Activated CD4-positive, alpha-beta T cell treated with anti-CD3 and anti-CD28 coated beads, Interleukin-2, amount 50 U/mL, for 48 hours (primary cell): ENCODE measurements at places on chromosomes 3 and 15.

- no peak for DNase-seq
These were observed 100.4 kb downstream of the DGKG start for GRCh38 chr3:186261638-186262037.

GRCh38 chr15:63599401-63600000 is 2.3 kb downstream of the FBXL22 start:
- DNase-seq: peak; percentile 50

DNA sequence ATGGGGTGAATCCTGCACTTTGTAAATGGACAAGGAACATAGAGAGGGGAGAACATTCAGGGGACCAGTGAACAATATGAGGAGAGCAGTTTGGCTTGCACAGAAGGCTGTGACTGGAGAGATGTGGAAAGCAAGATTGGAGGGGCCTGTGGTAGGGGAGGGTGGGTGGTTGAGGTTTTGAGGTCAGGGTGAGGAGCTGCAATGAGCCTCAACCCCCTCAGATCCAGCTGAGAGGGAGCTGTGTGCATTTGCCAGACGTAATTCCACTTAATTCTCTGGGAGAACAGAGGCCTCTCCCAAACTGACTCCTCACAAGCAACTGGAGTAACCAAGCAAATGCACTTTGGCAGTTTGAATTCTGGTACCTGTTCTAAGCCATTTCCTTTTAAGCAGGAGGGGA is 253.1 kb upstream of the TRIM42 start:
- no peak for DNase-seq

DNA sequence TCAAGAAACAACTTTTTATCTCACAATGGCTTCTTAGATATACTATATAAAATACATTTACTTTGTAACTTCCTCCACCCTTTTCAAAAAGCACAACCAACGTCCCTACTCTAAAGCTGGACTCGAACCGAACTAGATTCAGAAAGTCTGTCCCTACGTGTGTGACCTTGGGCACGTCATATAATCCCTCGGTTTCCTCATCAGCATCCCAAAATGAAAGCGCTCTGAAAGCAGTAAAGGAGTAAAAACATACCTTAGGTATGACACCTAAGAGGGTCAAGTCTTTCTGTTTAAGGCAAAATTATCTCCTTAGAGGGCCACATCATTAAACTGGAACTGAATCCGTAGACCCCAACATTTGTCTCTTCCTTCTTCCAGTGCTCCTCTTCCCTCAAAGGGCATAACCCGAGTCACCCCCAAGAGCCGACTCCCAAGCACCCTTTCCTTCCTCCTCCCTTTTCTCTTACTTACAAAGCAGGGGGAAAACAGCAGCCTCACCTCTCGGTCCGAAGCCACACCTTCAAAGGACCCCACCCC is 663 bp downstream of the PDCD10 start:
- no peak for DNase-seq

GRCh38 chr15:93527374-93528050 is 438.5 kb upstream of the RGMA start:
- no peak for DNase-seq

DNA sequence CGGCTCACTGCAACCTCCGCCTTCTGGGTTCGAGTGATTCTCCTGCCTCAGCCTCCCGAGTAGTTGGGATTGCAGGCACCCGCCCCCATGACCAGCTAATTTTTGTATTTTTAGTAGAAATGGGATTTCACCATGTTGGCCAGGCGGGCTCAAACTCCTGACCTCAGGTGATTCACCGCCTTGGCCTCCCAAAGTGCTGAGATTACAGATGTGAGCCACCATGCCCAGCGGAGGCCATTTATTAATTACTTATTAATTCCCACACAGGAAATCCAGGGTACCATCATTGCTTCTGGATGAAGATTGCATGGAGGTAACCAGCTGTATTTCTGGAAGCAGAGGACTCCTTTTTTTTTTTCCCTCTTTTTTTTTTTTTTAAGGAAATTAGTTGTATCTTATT is 37.8 kb downstream of the MAP4 start:
- DNase-seq: no peak

- DNase-seq: no peak
These were observed 260.6 kb upstream of the MME start for GRCh38 chr3:154819491-154819890.

DNA sequence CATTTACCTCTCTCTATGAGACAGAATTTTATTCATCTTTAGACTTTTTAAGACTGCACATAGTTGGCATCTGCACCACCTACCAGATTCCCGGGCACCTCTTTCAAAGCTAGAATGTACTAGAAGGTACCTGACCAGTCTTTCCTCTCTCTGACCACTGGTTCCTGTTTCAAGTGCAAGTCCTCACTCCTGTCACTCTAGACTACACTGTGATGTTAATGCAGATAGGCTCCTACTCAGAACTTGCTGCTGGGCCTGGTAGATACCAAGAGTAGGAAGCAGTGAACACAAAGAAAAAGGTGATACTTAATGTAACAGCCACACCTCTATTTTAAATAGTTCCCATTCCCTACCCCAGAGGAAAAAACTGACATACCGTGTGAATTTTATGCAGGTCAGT is 8.1 kb upstream of the TCAIM start:
- DNase-seq: no peak

- DNase-seq: no peak
These were observed 2.2 kb upstream of the MEIS2 start for GRCh38 chr15:37102305-37103162.

DNA sequence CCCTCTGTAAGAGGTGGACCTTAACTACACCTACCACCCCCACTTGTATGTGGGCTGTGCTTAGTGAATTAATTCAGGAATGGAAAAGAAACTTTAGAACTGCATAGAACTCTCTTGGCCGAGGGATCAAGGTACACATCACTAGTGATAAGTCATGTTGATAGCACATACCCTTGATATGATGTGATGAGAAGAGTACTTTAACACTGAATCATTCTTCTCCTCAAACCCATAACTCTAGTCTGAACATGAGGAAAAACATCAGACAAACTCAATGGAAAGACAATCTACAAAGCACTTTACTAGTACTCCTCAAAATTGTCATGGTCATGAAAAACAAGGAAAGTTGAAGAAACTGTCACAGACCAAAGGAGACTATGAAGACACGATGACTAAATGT is 87.6 kb downstream of the P2RY1 start:
- DNase-seq: no peak

DNA sequence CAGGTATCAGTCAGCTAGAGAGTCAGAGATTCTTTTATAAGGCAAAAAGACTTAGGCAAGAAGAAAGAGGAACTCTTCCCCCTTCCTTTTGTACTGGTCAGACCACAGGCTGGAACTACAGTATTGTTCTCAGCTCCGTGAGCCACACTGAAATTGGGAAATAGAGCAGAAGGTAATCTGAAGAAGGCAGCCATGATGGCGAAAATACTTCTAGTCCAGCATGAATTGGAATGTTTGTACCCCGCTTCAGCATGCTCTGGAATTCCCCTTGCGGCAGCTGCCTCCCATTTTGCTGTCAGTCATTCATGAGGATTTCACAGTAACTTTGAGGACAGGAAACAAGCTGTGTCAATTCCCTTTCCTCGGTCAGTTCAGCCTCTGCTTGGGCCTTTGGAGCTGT is 96.2 kb downstream of the CORO2B start:
- no peak for DNase-seq

DNA sequence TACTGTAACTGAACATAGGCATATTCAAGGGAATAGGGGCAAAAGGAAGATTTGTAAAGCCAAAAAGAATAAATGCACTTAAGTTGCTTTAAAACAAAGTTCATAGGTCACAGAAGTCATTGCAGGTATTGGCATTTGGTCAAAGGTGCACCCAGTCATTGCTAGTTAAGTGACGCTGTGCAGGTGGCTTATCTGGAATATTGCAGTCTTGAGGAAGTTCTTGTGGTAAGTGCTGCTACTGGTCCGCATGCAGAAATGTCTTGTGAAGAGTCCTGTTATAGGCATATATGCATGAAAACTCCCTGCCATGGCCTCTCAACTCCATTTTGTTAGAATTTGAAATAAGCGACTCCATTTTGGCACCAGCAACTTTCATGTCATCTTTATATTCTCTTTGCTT is 293.1 kb downstream of the GBE1 start:
- no peak for DNase-seq

DNA sequence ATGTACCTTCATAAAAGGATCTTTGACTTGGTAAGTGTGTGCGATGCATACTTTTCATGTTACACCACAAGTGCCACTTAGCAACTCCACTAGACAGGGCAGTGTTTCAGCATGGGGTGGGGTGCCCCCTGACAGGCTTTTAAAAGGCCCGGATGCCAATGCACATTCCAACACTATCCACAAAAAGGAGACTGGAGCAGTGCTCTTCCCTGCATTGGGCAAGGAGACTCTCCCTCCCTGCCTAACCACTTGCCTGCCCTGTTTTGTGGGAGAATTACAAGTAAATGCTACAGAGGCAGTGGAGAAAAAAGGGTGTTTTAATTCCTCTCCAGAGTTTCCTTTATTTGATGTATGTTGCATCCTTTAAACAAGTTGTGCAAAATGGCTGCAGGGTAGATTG is 1.7 kb upstream of the RARB start:
- no peak for DNase-seq

DNA sequence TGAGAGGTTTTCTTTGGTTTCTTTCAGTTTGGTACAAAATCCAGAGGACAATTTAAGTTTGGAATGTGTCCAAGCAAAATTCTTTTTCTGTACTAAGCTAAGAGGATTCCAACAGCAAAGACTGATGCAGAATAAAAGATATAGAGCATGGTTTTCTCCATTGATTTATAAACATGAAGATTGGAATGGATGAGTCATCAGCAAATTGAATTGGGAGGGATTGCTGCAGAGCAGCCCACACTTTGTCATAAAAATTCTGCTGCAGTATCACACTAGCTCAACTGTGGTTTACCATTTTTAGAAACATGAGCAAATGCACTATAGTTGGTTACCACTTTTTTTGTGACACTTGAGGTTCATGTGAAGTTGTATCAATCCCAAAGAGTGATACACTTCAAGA is 16.1 kb upstream of the LARP6 start:
- no peak for DNase-seq

GRCh38 chr3:30393079-30393478 is 213.3 kb upstream of the TGFBR2 start:
- DNase-seq: no peak

GRCh38 chr3:32334675-32335074 is 57.0 kb upstream of the CMTM7 start:
- peak; percentile 65 for DNase-seq

GRCh38 chr3:7709376-7710082 is 792.1 kb upstream of the LMCD1 start:
- no peak for DNase-seq

GRCh38 chr15:70438776-70439175 is 324.6 kb downstream of the UACA start:
- DNase-seq: no peak

DNA sequence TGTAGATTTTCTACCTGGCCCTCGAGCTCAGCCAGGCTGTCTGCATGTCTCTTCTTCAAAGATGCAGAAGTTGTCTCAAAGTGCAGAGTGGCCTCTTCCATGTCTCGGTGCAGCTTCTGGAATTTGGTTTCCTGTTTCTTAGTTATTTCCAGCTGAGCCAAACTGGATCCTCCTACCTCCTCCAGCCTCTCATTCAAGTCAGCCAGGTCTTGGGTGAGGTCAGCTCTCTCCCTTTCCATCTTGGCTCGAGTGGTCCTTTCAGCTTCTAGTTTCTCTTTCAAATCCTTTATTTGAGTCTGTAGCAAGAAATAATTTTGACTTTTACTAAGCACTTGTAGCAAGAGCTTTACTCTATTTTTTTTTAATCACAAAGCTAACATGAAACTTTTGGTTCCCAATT is 81.8 kb downstream of the MYH15 start:
- no peak for DNase-seq

DNA sequence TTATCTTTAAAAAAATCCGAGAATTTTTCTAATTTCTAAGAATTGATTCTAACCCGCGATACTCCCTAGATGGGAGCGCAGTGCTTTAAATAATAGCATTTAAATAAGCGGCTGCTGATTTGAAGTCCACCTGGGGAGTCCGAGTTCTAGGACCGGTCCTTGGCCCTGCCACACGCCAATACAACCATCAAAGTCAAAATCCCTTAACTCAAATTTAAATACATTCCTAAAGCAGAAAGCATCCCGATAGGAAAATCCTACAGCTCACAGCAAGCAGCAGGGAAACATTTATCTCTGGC is 508 bp upstream of the ECT2 start:
- peak; percentile 16 for DNase-seq

DNA sequence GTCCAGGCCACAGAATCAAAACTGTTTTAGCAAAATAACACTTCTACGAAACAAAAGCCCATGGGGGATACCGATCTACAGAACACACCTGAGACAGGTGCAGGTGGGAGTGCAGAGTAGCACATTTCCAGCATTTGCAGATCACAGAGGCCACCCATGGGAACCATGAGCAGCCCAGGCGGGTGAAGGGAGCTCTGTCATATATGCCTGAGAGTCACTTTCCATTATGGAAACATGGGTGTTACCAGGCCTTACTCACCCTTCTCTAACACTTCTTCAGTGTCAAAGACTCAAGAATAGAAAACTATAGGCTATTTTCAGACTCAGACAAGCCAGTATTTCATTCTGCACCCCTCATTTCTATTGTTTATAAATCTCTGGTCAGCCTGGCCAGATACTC is 3.5 kb downstream of the PLA1A start:
- no peak for DNase-seq
